ENCODE measurements at places on chromosomes 6 and 20. TPM values are rescaled to one million over a fixed set of nuclear protein-coding genes. Genes with fewer than 3 reads are reported as not detected.

KCNK16 gene
- total RNA-seq = not detected

DNA sequence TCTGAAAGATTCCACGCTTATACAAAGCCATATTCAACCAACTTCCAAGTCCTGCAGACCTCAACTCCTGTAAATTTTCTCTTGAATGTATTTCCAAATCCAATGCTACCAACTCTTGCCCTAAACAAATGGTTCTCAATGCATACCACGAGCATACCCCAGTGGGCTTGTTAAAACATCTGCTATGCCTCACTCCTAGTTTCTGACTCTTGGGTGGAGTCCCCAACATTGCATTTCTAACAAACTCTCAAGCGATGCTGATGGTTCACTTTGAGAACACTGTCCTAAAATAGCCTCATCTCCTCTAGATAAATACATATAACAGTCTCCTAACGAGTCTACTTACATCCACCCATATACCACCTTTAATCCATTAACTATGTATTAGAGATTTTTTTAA, 7.3 kb downstream of the HBS1L start:
- H3K4me1 ChIP-seq = peaks cover 1% of the 10 kb centered on the region
- no peak overlapping the region for H3K27ac ChIP-seq
- DNase-seq = no peak
- no peak overlapping the region for H3K4me3 ChIP-seq

- no peak overlapping the region for H3K4me3 ChIP-seq
- H3K27me3 ChIP-seq = no peaks in the 10 kb centered on the region
Measured at GRCh38 chr20:13492001-13492481, 146.7 kb downstream of the TASP1 start.

GSTA2 gene
- not detected for total RNA-seq

- DNase-seq = no peak
- peaks cover 11% of the 10 kb centered on the region for H3K27me3 ChIP-seq
- H3K36me3 ChIP-seq = no peaks in the 10 kb centered on the region
- H3K27ac ChIP-seq = no peak overlapping the region
- H3K4me3 ChIP-seq = no peak overlapping the region
- peaks cover 6% of the 10 kb centered on the region for H3K4me1 ChIP-seq
Measured at GRCh38 chr6:1057490-1058135, 254.3 kb upstream of the FOXQ1 start.

SNRPB2 gene
- total RNA-seq = 70.5 TPM
